ENCODE measurements at places on chromosomes 16 and 17.

DNA sequence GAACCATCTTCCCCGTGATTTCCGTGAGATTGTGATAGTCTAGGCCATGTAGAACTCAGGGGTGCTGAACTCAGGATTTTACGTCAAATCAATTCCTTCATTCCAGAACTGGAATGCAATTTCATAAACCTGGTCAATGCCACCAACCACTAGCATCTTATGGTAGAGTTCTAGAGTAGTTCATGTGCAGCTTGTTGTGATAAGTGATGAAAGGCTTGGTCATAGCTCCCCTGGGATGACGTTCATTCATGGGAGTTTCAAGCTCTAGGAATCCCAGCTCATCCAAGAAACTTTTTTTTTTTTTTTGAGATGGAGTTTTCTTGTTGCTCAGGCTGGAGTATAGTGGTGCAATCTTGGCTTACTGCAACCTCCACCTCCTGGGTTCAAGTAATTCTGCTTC lies 3.7 kb upstream of the DPEP2 start:
- DNase-seq, result no peak

DNA sequence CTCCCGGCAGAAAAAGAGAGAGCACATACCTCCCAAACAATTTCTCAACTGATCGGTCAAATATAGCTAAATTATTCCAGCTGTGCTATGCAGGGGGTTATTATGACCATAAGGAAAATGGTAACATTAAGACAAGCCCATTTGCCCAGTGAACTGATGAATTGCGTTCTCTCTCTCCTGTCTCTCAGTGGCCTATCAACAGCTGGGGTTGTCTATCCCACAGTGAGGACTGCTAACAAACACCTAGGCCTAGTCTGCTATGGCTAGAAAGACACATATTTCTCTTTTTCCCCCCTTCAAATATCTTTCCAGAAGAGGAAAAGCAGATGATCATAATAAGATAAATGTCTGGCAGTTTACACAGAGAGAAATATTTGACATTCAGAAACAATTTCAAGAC lies 263.8 kb upstream of the ELAC2 start:
- no peak for DNase-seq

DNA sequence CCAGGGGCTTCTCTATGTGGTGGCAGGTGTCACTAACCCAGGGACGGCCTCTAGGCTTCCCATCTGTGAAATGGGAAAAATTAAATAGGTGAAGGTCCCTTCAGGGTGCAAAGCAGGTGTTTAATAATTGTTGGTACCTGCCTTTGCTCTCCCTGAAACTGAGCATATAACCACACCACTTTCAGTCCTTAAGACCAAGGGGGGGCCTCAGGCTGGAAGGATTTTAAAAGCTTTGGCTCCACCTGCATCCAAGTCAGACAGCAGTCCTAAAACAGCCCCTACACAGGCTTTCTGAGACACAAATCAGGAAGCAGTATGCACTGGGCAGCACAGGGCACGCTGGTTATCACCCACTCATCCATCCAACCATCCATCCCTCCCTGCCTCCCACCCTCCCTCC lies 55.0 kb downstream of the TK2 start:
- no peak for DNase-seq

- DNase-seq, result peak; percentile 67
Observed at GRCh38 chr16:2471016-2471652, at the start of gene NTN3. TSS of gene NTN3 (plus strand) at chr16:2471297. CDS start at chr16:2471702, 405 bp downstream.

- no peak for DNase-seq
Observed at GRCh38 chr17:61205401-61205800, 194.2 kb upstream of the TBX2 start.

DNA sequence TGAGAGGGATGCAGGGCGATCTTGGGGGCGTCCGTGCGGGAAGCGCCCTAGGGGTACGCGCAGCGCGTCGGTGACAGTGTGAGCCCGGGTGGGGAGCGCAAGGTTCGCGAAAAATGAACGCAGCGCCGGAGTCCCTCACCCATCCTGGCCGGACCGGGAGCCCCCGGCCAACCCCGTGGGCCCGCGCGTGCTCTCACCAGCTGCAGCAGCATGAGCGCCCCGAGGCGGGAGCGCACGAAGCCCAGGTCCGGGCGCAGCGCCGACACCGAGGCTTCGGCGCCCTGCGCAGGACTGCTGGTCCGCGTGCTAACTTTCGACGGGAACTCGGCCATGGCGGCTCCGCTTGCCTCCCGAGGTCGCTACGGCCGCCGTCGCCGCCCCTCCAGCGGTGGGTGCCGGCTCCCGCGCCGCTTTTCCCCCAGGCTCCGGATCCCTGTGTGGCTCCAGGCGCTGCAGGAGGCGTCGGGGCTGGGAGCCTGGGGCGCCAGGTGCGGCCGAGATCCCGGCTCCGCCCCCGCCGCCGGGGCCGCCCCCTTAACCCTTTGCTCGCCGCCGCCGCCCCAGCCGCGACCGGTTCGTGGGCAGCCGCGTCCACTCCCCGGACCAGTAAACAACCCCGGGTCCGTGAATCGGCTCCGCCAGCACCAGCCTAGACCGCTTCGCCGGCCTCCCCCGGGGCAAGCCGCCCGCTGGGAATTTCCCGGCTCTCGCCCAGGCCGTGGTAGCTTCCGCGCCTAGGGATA lies at the start of gene PLLP:
PLLP (minus strand) TSS at position 464 of the 743 bp plus-strand sequence; CDS start at position 332, 132 bp downstream.
- DNase-seq, result peak; percentile 58

DNA sequence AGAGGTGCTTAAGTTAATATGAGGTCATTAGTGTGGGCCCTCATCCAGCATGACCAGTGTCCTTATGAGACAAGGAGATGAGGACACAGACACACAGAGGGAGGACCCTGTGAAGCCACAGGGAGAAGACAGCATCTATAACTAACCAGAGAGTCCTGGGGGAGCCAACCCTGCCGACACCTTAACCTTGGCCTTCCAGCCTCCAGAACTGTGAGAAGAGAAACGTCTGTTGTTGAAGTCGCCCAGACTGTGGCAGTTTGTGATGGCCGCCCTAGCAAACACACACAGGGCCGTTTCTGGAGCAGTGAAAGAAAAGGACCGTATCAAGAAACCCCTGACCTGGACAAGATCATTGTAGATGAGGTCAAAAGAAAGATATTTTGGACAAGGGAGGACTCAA lies 26.7 kb downstream of the DNAH17 start:
- DNase-seq, result no peak

GRCh38 chr17:40541060-40541872 lies 24.0 kb downstream of the CCR7 start:
- DNase-seq, result no peak

DNA sequence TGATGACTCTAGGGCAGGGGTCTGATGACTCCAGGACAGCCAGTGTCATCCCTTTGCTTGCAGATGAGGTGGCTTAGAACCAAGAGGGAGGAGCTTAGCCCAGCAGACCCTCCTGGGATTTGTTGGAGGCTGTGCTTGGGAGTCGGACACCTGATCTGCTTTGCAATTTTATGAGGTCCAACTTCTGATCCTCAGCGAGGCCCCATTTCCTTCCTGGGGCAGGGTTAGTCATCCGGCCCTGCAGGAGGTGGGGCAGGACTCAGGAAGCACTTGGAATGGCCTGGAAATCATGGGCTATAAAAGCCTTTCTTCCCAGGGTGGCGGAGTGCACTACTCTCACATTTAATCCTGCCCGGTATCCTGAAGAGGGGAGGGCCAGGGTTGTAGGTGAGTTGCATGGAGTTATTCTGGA lies 168.5 kb downstream of the MSI2 start:
- DNase-seq, result no peak

DNA sequence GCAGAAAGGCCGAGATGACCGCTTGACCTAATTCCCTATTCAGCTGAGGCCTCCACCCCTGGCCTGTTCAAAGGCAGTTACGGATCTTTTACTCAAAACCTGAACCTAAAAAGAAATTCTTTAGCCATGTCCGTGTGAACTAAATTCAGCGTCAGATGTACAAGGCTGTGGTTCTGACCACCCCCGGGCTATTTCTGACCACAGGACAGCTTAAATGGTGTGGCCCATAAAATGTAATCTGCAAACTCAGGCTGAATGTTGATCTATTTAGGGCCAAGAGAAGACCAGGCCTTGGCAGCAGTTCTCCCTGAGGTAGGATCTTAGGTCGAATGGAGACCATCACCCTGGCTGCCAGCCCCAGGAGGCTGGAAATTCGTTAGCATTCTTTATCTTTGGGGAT lies 485.5 kb downstream of the WWOX start:
- DNase-seq, result no peak

GRCh38 chr16:20866145-20866772 lies 33.9 kb downstream of the DCUN1D3 start:
- peak; percentile 41 for DNase-seq

- peak; percentile 21 for DNase-seq
Observed at GRCh38 chr17:3993493-3994220, 29.4 kb upstream of the ATP2A3 start.

- DNase-seq, result no peak
Observed at GRCh38 chr16:81987121-81987520, 24.1 kb downstream of the SDR42E1 start.

DNA sequence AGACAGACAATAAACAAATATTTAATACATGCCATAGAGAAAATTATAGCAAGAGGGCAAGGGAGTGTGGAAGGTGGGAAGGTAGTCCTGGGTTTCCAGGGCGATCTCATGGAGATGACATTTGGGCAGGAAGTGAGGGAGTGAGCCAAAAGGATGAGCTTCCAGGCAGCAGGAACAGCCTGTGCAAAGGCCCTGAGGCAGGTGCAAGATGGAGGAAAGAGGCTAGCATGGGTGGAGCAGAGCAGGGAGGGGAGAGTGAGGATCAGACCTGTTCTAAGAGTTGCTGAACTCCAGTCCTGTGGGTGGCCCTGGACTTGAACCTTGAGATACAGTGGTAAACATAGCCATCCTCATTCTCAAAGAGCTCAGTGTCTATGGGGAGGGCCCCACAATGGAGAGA lies 94.7 kb downstream of the MGAT5B start:
- DNase-seq, result no peak

DNA sequence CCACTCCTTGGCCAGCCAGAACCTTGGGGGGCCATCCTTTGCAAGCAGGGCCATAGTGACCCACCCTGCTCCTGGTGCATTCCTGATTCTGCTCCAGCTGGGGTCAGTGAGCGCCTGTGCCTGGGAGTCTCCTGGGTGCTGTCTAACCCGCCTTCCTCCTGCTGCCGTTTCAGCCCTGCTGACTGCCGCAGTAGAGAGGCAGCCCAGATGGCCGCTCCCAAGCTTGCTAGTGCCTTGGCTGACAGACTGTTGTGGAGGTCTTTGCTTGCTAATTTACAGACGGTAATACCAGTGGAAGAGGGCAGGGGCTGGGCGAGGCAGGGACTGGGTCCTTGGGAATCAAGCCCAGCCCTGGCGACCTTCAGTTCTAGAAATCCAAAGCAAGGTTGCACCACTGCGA lies 99.6 kb downstream of the SOCS1 start:
- DNase-seq, result no peak

DNA sequence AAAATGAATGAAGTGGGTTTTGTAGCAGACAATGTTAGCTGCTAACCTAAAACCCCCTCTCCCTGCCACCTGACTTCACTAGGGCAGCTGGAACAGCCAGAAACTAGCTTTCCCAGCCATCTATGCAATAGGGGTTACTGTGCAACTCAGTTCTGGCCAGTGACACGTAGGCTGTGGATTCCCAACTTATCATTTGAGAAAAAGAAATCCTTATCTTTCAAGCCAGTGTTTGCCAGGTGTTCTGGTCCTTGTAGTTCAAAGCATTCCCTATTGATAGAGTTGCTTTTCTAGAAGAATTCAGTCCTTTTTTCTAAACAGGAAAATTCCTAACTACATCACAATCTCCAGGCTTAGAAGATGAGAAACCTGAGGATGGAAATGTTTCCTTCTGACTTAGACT lies 144.5 kb upstream of the ELAC2 start:
- DNase-seq, result no peak

DNA sequence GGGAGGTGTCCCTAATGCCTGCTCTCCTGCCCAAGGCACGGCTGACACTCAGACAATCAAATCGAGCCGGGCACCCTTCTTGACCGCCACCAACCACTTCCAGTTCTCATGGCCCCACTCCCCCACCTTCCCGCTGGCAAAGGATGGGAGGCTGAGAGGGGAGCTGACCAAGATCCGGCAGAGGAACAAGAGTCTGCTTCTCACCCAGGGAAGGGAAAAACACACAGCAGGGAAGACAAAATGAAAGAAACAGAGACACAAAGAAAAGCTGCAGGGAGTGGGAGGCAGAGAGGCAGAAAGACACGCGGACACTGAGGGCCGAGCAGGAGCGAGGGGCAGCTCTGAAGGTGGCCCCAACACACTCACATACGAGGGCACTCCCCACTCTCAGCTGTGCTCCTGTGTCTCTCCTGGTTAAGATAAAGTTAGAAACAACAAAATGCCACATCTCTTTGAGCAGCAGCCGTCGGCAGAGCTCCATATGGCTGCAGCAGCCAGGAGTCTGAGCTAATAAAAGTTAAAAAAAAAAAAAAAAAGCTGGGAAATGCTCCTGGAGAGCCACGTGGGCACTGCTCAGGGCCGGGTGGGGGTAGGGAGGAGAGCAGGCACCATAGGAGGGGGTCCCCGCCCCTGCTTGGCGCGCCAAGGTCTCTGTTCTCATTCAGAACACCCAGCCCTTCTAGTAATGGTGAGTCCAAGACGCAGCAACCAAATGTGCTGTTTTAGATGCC lies 7.4 kb downstream of the LRRC75A start:
- peak; percentile 69 for DNase-seq

DNA sequence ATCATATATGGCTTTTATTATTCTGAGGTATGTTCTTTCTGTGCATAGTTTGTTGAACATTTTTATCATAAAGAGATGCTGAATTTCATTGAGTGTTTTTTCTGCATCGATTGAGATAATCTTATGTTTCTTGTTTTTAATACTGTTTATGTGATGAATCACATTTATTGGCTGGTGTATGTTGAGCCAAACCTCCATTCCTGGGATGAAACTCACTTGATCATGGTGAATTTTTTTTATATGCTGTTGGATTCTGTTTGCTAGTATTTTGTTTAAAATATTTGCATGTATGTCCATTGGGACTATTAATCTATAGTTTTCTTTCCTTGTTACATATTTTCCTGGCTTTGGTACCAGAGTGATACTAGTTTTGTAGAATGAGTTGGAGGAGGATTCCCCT lies 500.2 kb downstream of the CDH11 start:
- no peak for DNase-seq

DNA sequence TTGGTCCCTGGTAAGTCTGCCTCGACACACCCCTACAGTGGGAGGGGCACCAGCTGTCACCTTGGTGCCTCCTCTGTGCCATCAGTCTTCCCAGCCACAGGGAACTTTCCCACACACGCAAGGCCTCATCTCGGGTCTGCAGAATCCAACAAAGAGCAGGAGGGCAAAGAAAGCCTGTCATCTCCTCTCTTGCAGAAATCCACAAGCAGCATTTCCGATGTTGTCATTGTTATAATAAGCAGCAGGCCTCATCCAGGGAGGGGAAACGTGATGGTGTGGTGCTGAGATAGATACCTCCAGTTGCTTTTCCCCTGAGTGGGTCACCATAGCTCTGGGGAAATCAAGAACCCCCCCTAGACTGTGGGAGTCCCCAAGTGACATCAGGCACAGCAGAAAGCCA lies 110.4 kb downstream of the CMIP start:
- DNase-seq, result no peak
